ENCODE measurements at places on chromosomes 7 and 10. TPM values are rescaled to one million over a fixed set of nuclear protein-coding genes. Genes with fewer than 3 reads are reported as not detected.

Gene MSS51
- 6.2 TPM for total RNA-seq

Gene NCAPG2
- 15.0 TPM for total RNA-seq

Gene C7orf57
- total RNA-seq: not detected

Gene PON3
- total RNA-seq: not detected

Gene ABCF2
- 35.7 TPM for total RNA-seq

Gene ZC3HAV1L
- 4.6 TPM for total RNA-seq

GRCh38 chr10:31709028-31709427, 219.6 kb downstream of the ARHGAP12 start:
- no peaks in the 10 kb centered on the region for H3K36me3 ChIP-seq
- no peak overlapping the region for H3K4me3 ChIP-seq
- H3K4me1 ChIP-seq: peaks cover 11% of the 10 kb centered on the region
- H3K27ac ChIP-seq: no peak overlapping the region
- no peaks in the 10 kb centered on the region for H3K27me3 ChIP-seq

Gene ARHGEF35
- total RNA-seq: 5.2 TPM

Gene FAM221A
- 6.8 TPM for total RNA-seq

- DNase-seq: no peak
- no peaks in the 10 kb centered on the region for H3K4me1 ChIP-seq
- no peak overlapping the region for H3K4me3 ChIP-seq
- H3K27me3 ChIP-seq: no peaks in the 10 kb centered on the region
Measured at GRCh38 chr10:91367127-91367531, 43.0 kb upstream of the HECTD2 start.

Gene HIPK2
- total RNA-seq: 31.2 TPM

Gene NOM1
- total RNA-seq: 32.5 TPM

Gene PRLHR
- total RNA-seq: not detected

GRCh38 chr7:44184206-44184872, 4.9 kb downstream of the GCK start:
- DNase-seq: no peak
- no peak overlapping the region for H3K4me3 ChIP-seq
- H3K4me1 ChIP-seq: no peaks in the 10 kb centered on the region
- no peak overlapping the region for H3K27ac ChIP-seq

- H3K4me3 ChIP-seq: no peak overlapping the region
- no peak for DNase-seq
- H3K36me3 ChIP-seq: no peaks in the 10 kb centered on the region
- H3K4me1 ChIP-seq: no peaks in the 10 kb centered on the region
Measured at GRCh38 chr7:34311591-34311990, 346.4 kb upstream of the NPSR1 start.

Gene EVX1
- not detected for total RNA-seq

GRCh38 chr10:97159646-97160305, 26.0 kb downstream of the SLIT1 start:
- no peak for DNase-seq
- H3K27me3 ChIP-seq: no peaks in the 10 kb centered on the region
- no peaks in the 10 kb centered on the region for H3K36me3 ChIP-seq
- no peak overlapping the region for H3K27ac ChIP-seq
- no peaks in the 10 kb centered on the region for H3K4me1 ChIP-seq

- no peak overlapping the region for H3K4me3 ChIP-seq
- no peaks in the 10 kb centered on the region for H3K27me3 ChIP-seq
- no peak for DNase-seq
- H3K36me3 ChIP-seq: no peaks in the 10 kb centered on the region
- no peak overlapping the region for H3K27ac ChIP-seq
Measured at GRCh38 chr7:110373416-110373815, 717.5 kb upstream of the LRRN3 start.

GRCh38 chr10:63788152-63788821, 267.1 kb downstream of the REEP3 start:
- DNase-seq: no peak
- H3K36me3 ChIP-seq: no peaks in the 10 kb centered on the region
- H3K27ac ChIP-seq: no peak overlapping the region
- no peaks in the 10 kb centered on the region for H3K27me3 ChIP-seq
- H3K4me3 ChIP-seq: no peak overlapping the region

GRCh38 chr10:70499836-70500167, 21.2 kb downstream of the PALD1 start:
- H3K27ac ChIP-seq: no peak overlapping the region
- DNase-seq: no peak
- no peaks in the 10 kb centered on the region for H3K4me1 ChIP-seq
- H3K4me3 ChIP-seq: no peak overlapping the region
- H3K36me3 ChIP-seq: no peaks in the 10 kb centered on the region
- H3K27me3 ChIP-seq: no peaks in the 10 kb centered on the region

- no peak overlapping the region for H3K27ac ChIP-seq
- H3K4me1 ChIP-seq: no peaks in the 10 kb centered on the region
- H3K4me3 ChIP-seq: no peak overlapping the region
- DNase-seq: no peak
- no peaks in the 10 kb centered on the region for H3K36me3 ChIP-seq
Measured at GRCh38 chr7:111953611-111954010, 252.6 kb downstream of the DOCK4 start.

DNA sequence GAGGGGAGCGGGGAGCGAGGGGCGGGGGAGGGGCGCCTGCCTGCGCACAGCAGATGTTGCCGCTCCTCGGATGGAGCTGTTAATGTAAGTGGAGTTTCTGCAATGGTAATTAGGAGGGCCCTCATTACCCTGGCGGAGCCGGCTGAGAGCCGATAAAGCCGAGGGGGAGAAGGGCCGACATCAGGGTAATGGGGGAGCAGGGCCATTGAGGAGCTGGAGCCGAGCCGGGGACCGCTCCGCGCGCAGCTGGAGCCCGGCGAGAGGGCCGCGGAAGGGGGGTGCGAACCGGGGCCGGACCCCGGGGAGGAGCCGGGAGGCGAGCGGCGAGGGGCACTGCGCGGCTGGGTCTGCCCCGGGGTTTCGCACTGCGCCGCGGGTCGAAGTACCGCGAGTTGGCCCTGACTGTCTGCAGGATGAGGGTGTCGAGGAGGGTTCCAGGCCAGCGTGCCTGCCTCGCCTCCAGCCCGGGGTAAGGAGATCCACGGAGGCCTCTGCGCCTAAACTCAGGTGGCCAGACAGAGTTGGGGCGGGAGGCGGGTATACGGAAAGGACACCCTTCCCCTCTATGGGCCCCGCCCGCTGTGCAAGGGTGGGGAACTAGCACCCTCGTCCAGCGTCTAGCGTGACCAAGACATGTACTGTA, 55.0 kb upstream of the LBX1 start:
- no peak for DNase-seq
- peaks cover 43% of the 10 kb centered on the region for H3K27me3 ChIP-seq
- H3K36me3 ChIP-seq: no peaks in the 10 kb centered on the region
- no peak overlapping the region for H3K4me3 ChIP-seq
- peaks cover 4% of the 10 kb centered on the region for H3K4me1 ChIP-seq

- no peak overlapping the region for H3K4me3 ChIP-seq
- no peaks in the 10 kb centered on the region for H3K36me3 ChIP-seq
- H3K27me3 ChIP-seq: peaks cover 11% of the 10 kb centered on the region
- no peak overlapping the region for H3K27ac ChIP-seq
- peaks cover 6% of the 10 kb centered on the region for H3K4me1 ChIP-seq
- no peak for DNase-seq
Measured at GRCh38 chr7:2688409-2689342, 674 bp downstream of the AMZ1 start.

- H3K27me3 ChIP-seq: no peaks in the 10 kb centered on the region
- no peaks in the 10 kb centered on the region for H3K36me3 ChIP-seq
- H3K4me3 ChIP-seq: no peak overlapping the region
- DNase-seq: no peak
- no peaks in the 10 kb centered on the region for H3K4me1 ChIP-seq
- no peak overlapping the region for H3K27ac ChIP-seq
Measured at GRCh38 chr10:24575481-24576002, 148.1 kb downstream of the ARHGAP21 start.

Gene ENTPD7
- 3.9 TPM for total RNA-seq

- H3K4me3 ChIP-seq: no peak overlapping the region
- no peaks in the 10 kb centered on the region for H3K36me3 ChIP-seq
- H3K27me3 ChIP-seq: no peaks in the 10 kb centered on the region
- no peak overlapping the region for H3K27ac ChIP-seq
Measured at GRCh38 chr10:74575912-74576311, 250.5 kb upstream of the KAT6B start.

- no peak overlapping the region for H3K27ac ChIP-seq
- no peak overlapping the region for H3K4me3 ChIP-seq
- DNase-seq: no peak
- H3K27me3 ChIP-seq: no peaks in the 10 kb centered on the region
- no peaks in the 10 kb centered on the region for H3K4me1 ChIP-seq
- H3K36me3 ChIP-seq: no peaks in the 10 kb centered on the region
Measured at GRCh38 chr10:14243221-14243620, 87.5 kb downstream of the FRMD4A start.

GRCh38 chr7:50771120-50772002, 11.3 kb downstream of the GRB10 start:
- H3K27ac ChIP-seq: no peak overlapping the region
- no peak overlapping the region for H3K4me3 ChIP-seq
- DNase-seq: no peak
- H3K4me1 ChIP-seq: no peaks in the 10 kb centered on the region

DNA sequence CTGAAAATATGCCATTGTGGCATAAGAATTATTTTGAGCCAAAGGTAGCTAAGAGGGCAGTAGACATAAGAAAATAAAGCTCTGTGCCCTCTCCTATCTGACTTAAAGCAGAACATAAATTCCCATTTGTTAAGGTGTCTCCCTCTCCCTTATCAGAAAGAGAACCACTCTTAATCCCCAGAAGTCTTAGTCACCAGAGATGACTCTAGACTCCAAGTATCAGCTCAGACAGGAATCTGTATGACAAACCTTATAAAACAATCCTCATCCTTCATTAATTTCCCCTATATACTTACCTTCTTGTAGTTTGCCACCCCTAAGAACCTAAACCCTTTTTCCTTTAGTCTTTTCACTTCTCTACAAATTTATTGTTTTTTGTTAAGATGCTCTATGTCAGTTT, 21.8 kb upstream of the PIP4K2A start:
- H3K36me3 ChIP-seq: no peaks in the 10 kb centered on the region
- H3K27ac ChIP-seq: no peak overlapping the region
- no peaks in the 10 kb centered on the region for H3K27me3 ChIP-seq
- no peak for DNase-seq
- no peaks in the 10 kb centered on the region for H3K4me1 ChIP-seq

GRCh38 chr10:124595143-124595883, 133.7 kb downstream of the LHPP start:
- H3K36me3 ChIP-seq: no peaks in the 10 kb centered on the region
- DNase-seq: no peak
- no peaks in the 10 kb centered on the region for H3K27me3 ChIP-seq
- H3K4me1 ChIP-seq: no peaks in the 10 kb centered on the region
- H3K4me3 ChIP-seq: no peak overlapping the region

- no peaks in the 10 kb centered on the region for H3K36me3 ChIP-seq
- no peak overlapping the region for H3K27ac ChIP-seq
- DNase-seq: no peak
- no peaks in the 10 kb centered on the region for H3K27me3 ChIP-seq
- peaks cover 28% of the 10 kb centered on the region for H3K4me1 ChIP-seq
- no peak overlapping the region for H3K4me3 ChIP-seq
Measured at GRCh38 chr7:159211540-159212182, 67.0 kb upstream of the VIPR2 start.

Gene SFRP5
- not detected for total RNA-seq
